ENCODE measurements at places on chromosomes 2 and 18.

GRCh38 chr2:121099329-121100290, 185.4 kb downstream of the TFCP2L1 start:
- DNase-seq, result no peak

GRCh38 chr2:212145121-212145520, 393.5 kb downstream of the ERBB4 start:
- DNase-seq, result no peak

- no peak for DNase-seq
Measured at GRCh38 chr18:23664674-23665073, 2.0 kb upstream of the ANKRD29 start.

- DNase-seq, result no peak
Measured at GRCh38 chr2:47016172-47016913, 100.7 kb upstream of the MCFD2 start.

GRCh38 chr2:178219247-178219646, 24.9 kb downstream of the OSBPL6 start:
- DNase-seq, result no peak

GRCh38 chr2:181430406-181431118, 26.6 kb upstream of the ITGA4 start:
- no peak for DNase-seq

GRCh38 chr2:105873281-105873680, 128.6 kb downstream of the NCK2 start:
- DNase-seq, result no peak

GRCh38 chr2:20568501-20569463, 82.1 kb downstream of the HS1BP3 start:
- DNase-seq, result peak; percentile 97

DNA sequence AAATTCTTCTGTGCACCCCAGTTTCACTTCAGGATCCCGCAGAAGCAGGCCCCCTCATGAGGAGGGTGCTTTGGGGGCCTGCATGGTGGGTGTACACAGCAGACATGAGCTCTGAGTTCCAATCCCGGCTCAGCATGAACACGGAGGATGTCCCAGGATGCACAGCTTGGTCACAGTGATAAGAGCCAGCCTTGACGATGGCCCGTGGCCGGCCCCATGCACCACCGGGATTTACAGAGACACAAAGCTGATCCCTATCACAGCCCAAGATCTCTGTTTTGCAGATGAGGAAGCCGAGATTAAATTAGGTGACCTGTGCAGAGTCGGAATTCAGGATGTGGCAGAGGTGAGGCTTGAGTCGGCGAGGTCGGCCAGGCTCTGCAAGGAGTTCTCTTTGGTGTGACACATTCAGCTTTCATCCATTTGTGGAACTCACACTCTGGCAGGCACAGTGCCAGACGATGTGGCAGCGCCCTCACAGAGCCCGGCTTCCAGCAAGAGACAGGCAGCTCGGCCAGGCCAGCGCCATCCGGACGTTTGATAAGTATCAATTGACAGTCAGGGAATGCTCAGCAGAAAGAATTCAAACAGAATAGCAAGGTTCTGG, 456.3 kb upstream of the MYT1L start:
- DNase-seq, result no peak

DNA sequence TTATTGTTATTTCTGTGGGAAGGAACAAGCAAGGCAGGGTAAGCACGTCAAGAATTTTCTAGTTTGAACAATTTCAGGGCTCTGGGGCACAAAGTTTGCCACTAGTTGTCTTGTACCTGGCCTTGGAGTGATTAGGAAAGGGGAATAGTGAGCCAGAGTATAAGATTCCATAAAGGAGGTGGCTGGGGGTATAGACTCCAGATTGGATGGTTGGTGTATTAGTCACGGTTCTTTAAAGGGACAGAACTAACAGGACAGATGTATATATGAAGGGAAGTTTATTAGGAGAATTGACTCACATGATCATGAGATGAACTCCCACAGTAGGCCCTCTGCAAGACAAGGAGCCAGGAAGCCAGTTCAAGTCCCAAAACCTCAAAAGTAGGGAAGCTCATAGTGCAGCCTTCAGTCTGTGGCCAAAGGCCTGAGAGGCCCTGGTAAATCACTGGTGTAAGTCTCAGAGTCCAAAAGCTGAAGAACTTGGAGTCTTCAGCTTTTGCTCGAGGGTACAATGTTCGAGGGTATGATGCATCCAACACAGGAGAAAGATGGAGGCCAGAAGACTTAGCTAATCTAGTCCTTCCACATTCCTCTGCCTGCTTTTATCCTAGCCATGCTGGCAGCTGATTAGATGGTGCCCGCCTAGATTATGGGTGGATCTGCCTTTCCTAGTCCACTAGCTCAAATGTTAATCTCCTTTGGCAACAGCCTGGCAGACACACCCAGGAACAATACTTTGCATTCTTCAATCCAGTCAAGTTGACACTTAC, 31.5 kb upstream of the PTPRM start:
- DNase-seq, result no peak

GRCh38 chr2:170034596-170034995, 143.4 kb upstream of the MYO3B start:
- no peak for DNase-seq

DNA sequence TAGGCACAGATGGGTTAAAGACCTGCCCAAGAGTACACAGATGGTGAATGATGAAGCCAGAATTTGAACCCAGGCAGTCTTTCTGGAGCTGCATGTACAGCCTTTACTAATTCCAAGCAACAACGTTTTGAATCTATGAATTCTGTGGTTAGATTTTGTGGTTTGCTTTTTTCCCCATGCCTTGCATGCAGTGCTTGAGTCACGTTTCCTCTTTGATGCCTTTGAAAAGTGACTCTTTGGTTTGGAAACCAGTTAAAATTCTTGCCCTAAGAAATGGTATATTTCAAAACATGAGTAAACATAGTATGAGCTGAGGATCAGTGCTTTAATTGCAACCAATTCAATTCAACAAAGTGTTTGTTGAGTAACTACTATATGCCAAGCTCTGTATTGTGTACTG, 48.2 kb upstream of the PPM1B start:
- DNase-seq, result no peak

- DNase-seq, result no peak
Measured at GRCh38 chr18:13582178-13582670, 144.1 kb downstream of the FAM210A start.

GRCh38 chr2:98539056-98539735, 69.1 kb downstream of the COA5 start:
- DNase-seq, result no peak

DNA sequence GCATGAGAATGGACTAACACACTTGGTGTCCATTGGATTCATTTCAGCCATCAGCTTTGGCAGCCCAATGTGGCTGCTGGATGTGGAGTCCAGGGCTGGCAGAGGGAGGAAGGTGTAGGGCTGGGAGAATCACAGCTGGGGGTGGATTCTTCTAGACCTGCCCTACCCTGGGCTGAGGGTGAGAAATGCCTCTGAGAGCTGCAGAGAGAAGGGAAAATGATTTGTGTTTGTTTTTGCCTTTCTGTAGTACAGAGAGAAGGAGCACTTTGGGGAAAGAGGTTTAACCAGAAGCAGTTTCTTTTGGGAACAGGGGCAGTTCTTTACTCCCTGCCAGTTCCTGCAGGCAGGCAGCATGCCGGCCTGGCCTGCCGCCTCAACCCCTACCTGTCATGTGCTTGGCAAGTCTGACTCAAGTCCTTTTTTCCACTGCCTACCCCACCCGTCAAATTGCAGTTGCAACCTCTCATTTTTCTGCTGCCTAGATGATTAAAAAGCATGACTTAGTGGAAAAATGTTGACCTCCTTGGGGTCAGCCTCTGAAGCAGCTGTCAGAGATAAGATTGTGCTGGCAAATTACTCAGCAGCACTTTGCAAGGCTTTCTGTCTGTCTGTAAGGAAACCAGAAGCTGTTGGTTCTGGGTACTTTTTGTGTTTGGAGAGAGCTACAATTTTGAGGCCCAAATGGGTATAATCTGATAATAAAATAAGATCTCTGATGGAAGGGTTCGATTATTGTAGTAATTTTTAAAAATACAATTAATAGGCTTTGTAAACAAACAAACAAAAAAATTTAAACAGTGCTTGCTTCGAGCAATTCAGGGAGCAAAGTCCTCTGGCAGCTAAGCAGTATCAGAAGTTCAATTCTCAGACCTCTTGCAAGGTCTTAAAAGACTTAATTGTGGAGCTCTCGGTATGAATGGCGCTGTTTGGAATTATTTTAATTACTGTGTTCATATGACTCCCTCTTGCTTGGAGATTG, 21.7 kb downstream of the LBH start:
- peak; percentile 55 for DNase-seq

GRCh38 chr2:3492951-3493614, 26.2 kb downstream of the ADI1 start:
- no peak for DNase-seq

DNA sequence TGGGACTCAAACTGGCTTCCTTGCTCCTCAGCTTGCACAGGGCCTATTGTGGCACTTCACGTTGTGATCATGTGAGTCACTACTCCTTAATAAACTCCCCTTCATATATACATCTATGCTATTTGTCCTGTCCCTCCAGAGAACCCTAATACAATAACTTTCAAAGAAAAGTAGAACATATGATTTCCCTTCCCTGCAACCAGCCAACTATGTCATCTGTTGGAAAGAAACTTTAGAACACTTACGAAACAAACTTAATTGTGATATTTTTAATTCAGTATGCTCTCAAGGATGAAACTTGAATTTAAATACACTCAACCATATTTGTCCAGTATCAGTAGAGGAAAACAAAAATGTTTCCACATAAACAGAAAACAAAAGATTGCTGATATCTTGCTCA, 84.4 kb downstream of the DYM start:
- DNase-seq, result no peak

DNA sequence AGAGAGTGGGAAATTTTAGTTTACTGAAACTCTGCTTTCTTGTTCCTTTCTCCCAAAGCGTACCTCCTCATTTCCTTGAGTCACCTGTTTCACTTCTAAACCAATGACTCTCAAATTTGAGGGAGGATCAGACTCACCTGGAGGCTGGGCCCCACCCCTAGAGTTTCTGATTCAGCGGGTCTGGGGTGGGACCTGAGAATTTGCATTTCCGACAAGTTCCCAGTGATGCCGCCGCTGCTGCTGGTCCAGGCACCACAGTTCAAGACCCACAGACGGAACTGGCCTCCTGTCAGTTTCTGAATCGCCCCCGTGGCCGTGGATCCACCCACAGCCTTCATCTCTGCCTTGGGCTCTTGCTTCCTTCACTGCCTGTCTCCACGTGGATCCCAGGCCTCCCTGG, 44.9 kb upstream of the PELI1 start:
- no peak for DNase-seq

- no peak for DNase-seq
Measured at GRCh38 chr2:96427917-96428316, 77.2 kb downstream of the NEURL3 start.

DNA sequence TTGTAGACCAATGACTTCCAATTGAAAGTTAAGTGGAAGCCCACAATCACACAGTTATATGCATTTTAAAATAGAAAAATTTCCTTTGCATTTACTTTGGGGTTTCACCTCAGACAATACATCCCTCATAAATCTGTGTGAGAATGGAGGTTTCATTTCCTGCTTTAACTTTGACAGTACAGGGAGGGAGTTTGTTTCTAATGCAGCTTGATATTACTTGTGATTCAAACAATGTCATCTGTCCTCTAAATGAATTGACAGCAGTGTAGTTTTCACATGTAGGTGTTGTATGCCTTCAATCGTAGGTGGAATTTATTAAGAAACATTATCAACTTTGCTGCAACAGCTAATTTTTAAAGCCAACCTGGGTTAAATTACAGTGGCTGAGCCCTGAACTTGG, 75.2 kb downstream of the TMEFF2 start:
- DNase-seq, result no peak

DNA sequence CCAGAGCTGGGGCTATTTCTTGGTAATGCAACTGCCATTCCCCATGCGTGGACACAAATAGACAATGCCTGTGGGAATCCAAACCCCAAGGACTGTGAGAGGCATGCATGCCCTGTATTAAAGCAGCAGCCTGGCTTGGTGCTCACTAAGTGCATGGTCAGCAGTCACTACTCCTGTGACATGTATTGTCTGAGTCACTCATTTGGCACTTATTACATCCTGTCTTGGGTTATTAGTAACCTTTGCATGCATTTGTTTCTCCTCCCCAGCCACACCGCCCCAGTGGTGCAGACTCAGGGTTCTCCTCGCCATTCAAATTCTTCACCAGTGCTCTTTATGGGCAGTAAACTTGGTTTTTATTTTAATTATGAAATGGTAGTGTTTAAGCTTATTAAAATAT, 30.2 kb downstream of the PRKCE start:
- DNase-seq, result peak; percentile 51

DNA sequence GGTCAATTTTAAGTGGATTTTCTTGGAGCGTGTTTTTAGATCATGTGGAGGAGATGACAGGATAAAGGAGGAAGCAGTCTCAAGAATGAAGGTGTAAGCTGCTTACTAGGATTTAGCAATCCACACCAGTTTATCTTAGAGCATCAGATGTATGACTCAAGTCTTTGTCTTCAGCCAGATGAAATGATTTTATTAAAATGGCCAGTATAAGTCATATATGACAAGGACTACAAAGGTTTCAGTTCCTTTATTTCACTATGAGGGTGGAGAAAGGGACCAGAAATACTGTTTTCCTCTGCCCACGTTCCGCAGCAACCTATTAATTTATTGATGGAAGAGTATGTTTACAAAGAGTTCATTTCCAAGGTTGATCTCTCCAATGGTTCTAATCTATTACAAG, 970.5 kb upstream of the SLC39A10 start:
- DNase-seq, result no peak

GRCh38 chr18:62792016-62792415, 76.7 kb downstream of the PHLPP1 start:
- no peak for DNase-seq

- DNase-seq, result no peak
Measured at GRCh38 chr2:219281588-219281987, 2.4 kb downstream of the DNAJB2 start.

DNA sequence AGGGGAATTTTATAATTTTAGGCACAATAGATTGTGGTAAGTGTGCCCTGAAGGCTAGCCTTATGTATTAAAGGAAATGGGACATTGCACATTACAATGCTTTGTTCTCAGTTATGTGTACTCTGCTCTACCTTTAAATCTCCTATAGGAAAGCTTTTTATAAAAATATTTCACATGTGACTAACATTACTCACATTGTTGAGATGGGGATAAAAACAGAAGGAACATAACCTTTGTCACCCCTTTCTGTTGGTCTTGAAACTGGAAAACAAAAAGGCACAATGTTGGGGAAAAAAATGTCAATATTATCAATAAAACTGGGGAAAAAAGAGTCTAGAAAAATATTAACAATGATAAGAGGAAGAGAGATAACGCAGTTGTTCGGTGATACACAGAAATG, 17.3 kb upstream of the STAT1 start:
- no peak for DNase-seq

GRCh38 chr2:120594856-120595685, 140.6 kb upstream of the GLI2 start:
- DNase-seq, result no peak

- no peak for DNase-seq
Measured at GRCh38 chr2:114456566-114456965, 14.1 kb downstream of the DPP10 start.

DNA sequence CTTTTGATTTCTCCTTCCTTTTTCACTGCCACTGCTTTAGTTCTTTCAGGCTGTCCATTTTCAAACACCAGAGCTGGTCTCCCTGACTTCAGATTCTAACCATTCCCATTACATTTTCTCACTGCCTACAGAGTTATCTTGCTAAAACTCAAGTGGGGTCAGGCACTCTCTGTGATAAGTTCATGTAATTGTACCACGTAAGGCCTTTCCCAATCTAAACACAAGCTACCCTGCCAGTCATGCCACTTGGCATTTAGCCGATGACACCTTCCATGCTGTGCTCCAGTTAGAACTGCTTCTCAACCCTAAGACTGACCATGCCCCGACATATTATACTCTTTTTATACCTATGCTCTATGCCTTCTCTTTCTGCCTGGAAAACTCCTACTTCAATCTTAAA, 592.4 kb downstream of the DPP10 start:
- DNase-seq, result no peak

GRCh38 chr2:63876311-63876710, 34.6 kb downstream of the UGP2 start:
- DNase-seq, result no peak

Measured in glomerular endothelial cell (primary cell).